ENCODE measurements at places on chromosomes 5 and 9.

GRCh38 chr5:88872971-88873370 is 10.0 kb downstream of the MEF2C start:
- no peak for DNase-seq

DNA sequence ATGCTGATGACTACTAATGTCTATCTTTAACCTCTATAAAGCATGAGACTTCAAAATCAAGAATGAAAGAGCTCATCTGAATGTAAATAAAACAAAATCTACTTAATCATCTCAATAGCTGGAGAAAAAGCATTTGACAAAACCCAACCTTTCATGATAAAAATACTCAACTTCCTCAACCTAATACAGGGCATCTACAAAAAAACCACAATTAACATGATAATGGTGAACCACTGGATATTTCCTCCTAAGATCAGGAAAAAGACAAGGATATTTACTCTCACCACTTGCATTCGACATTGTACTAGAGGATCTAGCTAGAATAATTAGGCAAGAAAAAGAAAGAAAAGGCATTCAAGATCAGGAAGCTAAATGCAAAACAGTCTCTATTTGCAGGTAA is 49.3 kb downstream of the FAM169A start:
- no peak for DNase-seq

- no peak for DNase-seq
Observed at GRCh38 chr5:163916376-163916775, 411.0 kb downstream of the MAT2B start.

DNA sequence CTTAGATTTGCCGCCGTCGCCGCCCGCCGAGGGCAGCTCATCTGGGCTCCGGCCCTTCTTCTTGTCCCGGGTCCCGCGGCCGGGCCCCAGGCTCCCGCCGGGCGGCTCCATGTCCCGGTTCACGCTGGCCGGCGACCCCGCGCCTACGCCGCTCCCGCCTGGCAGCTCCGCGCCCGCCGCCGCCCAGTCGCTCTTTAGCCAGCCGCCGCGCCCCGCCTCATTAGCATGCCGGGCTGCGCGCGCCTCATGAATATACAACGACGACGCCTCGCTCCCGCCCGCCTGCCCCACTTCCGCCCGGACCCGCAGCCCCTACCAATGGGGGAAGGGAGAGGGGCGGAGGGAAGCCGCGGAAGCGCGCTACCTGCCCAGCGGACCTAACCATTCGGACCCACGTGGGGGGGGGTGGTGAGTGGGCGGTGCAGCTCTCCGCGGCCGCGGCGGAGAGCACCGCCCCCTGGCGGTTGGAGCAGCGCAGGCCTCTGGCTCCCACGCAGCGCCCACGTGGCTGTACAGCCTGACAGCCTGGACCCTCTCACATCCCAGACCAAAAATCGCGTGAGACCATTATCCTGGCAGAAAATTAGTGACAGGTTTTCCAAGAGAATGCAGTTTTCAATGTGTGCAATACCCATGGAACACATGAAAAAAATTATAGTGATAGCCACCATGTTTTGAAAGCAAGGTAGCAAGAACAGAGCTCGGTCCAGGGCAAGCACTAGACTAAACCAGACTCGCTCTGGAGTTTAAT is at the start of gene DIAPH1:
TSS of gene DIAPH1 (minus strand) at position 197 of the 751 bp plus-strand sequence. CDS start at position 111, 86 bp downstream.
- peak; percentile 97 for DNase-seq
